ENCODE measurements at places on chromosomes 11 and 22.

GRCh38 chr11:2621894-2622293 lies 77.9 kb downstream of the KCNQ1OT1 start:
- no peak for DNase-seq

- no peak for DNase-seq
Observed at GRCh38 chr22:37240941-37241320, 3.1 kb downstream of the RAC2 start.

DNA sequence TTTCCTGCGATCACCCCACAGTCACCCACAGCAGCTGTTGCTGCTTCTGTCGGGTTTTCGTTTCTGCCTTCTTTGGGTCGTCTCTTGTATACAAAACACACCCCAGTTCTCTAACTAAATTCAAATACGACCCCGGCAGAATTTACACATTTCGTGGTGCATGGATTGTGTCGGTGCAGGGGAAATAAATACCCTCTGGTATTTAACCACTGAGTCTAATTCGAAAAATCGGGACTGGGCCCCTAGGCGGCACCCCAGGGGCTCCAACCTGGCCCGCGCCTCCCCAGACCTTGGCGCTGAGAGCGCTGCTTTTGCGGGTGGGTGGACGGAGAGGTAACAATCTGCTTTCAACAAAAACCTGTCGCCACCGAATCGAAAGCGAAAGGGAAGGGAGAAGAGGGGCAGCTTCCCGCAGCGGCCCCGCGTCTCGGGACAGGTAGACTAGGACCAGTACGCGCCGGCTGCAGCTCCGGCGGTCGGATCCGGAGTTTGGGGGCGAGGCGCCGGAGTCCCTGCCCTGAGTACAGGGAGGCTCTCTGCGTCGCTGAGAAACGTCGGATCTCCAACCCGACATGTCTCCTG lies 4.4 kb downstream of the ALX4 start:
- no peak for DNase-seq

DNA sequence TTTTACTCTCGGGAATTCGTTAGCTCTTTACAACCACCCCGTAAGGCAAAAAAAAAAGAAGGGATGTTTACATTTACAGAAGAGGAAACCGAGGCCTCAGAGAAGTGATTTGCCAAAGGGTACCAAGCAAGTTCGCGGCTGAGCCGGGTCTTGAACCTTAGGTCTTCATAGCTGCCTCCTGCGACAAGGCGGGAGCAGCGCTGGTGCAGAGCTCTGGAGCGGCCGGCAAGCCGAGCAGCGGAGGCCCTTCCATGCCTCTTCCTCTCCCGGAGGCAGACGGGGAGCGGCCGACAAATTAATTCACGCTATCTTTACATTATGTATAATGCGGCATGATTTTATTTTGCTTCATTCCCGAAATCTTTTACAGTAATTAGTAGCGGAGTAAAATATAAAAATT lies 536.3 kb downstream of the INSC start:
- DNase-seq: no peak

- DNase-seq: no peak
Observed at GRCh38 chr22:17912945-17913721, 111.2 kb downstream of the MICAL3 start.

DNA sequence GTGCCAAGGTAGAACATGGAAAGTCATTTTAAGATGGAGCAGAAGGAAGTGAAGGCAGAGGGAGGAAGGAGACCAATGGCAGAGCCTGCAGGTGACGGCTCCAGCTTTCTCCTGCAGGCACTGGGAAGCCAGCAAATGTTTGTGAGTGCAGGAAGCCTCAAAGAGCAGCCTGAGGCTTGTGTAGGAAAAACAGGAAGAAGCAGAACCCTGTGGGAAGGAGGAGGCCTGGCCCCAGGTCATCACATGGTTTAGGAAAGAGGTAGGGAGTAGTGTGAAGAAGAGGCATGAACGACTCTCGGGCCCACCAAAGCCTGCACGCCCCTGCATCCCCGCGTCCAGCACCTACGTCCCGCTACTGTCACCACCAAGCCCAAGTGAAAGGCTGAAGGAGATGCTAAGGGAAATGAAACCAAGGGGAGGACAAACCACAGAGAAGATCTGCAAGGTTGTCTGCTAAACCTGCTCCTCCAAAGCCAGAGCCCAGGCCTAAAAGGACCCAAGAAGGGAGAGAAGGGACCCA lies 151.5 kb downstream of the CHST1 start:
- DNase-seq: no peak

DNA sequence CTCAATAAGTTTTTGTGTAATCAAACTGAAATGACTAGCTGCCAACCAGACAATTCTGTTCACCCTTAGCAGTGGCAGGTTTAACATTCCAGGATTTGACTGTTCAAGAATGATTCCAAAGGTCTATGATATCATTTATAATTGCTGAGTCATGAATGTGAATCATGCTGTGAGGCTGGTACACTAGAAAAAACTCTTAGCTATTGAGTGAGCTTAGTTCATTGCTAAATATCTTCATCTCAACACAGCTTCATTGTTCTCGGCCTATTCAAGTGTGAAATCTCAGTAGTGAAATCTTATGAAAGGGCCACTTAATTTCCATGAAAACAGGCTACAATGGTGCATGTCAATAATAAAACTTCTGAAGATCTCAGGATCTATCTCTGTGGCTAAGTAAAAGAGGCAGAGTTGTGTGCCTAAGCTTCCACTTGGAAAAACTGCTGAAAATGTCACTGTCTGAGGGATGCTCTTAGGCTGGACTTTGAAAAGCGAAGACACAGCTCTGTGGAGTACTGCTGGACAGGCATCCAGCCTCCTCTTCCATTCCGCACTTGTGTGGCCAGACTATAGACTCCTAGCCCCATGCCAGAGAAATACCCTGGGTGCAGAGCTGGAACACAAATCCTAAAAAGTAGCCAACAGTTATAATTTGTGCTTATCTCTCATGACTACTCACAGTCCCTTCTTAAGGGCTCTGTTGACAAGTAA lies 12.8 kb downstream of the AQP11 start:
- DNase-seq: peak; percentile 59

- no peak for DNase-seq
Observed at GRCh38 chr22:45007391-45008185, 2.2 kb downstream of the PHF21B start.

DNA sequence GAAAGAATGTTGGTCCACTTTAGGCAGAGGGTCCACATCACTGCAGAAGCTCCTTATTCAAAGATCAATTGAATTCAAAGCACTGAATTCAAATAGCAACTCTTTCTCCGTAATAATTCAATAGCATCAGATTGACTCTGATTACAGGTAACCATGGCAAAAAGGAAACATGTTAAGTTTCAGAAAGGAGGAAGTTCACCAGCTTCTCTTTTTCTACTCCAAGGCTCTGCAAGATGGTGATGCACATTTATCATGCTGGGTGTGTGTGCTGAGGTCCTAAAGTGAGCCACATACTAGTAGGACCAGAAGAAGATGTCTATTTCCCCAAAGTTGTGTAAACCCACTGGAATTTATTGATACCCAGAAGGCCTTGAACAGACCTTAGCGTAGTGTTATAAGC lies 18.0 kb upstream of the DRD2 start:
- no peak for DNase-seq

GRCh38 chr11:111365722-111366559 lies 13.1 kb downstream of the POU2AF1 start:
- no peak for DNase-seq

DNA sequence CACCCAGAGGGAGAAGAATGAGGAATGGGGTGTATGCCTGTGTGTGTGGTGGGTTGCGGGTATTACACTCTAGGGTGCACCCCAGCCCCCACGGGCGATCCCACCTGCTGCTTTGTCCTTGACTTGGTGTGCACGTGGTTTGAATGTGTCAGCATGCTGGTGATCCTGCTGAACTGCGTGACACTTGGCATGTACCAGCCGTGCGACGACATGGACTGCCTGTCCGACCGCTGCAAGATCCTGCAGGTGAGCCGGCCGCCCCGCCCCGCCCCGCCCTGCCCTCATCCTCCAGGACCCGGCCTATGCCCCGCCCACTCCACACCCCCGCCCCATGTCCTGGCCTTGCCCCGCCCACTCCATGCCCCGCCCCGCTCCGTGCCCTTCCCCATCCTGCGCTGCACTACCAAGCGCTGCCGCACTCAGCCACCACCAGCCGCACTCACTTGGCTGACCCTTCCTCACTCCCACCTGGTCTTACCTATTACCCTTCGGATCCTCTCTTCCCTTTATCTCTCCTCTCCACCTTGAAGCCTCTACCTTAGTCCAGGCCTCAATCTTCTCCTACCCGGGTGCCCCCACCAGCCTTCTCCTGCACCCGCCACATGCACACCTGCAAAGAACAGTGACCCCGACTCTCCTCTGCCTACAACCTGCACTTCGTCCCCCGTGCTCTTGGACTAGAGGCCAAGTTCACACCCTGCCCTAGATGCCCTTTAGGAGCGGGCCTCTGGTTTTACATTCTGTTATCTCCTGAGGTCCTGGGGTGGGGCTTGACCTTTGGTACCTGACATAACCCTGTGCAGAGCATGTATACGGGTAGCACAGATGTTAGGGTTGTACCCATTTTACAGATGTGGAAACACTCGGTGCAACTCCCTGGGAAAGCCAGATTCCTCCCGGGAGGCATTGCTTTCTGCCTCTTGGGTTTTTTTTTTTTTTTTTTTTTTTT lies 27.7 kb downstream of the CACNA1I start:
- DNase-seq: no peak

- DNase-seq: no peak
Observed at GRCh38 chr11:117671370-117671769, 125.6 kb downstream of the DSCAML1 start.

GRCh38 chr11:44310463-44311272 lies 729 bp upstream of the ALX4 start:
- DNase-seq: no peak

DNA sequence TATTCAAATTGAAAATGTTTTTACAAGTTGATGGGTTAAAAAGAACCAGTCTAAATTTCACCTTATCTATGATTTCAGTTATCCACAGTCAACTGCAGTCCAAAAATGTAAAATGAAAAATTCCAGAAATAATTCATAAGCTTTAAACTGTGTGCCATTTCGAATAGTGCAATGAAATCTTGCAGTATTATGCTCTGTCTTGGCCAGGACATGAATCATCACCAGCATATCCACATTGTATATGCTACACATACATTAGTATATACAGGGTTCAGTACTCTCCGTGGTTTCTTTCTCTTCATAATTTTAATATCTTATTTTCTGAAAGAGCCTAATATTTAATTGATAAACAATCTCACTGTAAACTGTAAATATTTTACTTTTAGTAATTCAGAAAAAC lies 45.9 kb downstream of the ARHGAP32 start:
- DNase-seq: peak; percentile 46

GRCh38 chr11:119684361-119685110 lies 44.5 kb downstream of the NECTIN1 start:
- no peak for DNase-seq

- no peak for DNase-seq
Observed at GRCh38 chr11:126969865-126970479, 30.6 kb downstream of the KIRREL3 start.

DNA sequence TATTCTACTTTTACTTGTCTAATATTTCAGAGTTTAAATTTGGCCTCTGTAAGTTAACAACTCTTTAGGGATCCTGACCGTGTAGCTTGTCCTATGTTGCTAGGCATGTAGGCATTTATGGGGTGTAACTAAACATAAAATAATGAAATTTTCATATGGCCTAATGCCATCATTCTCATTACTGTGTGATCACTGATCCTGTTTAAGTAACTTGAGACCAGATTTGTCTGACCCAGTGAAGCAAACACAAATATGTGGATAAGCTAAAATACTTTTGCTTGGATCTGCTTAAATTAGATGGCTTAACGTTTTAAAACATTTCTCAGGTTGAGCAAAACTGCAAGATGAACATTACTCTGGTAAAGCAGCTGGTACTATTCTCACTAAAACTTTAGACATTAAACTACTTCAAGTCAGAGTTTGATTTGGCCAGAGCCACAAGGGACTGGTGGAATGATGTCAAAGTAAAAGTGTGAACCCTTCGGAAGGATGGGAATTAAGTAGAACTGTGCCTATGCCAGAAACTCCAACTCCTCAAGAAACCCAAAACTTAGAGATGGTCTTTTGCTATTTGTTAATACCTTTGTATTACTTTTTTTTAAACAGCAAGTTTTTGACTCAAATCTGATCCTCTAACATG lies 12.5 kb downstream of the QSER1 start:
- no peak for DNase-seq

GRCh38 chr11:25939691-25940090 lies 392.2 kb upstream of the ANO3 start:
- no peak for DNase-seq

- no peak for DNase-seq
Observed at GRCh38 chr11:70734911-70735310, 336.6 kb downstream of the CTTN start.

DNA sequence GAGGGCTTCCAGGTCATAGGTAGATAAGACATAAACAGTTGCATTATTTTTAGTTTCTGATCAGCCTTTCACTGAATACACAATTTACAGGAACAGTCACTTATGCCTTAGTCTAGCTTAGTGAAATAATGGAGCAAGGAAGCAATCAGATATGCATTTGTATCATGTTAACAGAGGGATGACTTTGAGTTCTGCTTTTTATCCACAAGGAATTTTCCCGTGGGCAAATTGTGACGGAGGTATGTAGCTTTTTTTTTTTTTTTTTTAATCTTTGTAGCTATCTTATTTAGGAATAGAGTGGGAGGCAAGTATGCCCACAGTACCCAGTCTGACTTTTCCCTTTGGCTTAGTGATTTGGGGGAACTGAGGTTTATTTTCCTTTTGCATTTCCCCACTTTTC lies 3.4 kb upstream of the NLRP10 start:
- DNase-seq: no peak

- DNase-seq: no peak
Observed at GRCh38 chr22:22348127-22348814, 103.7 kb downstream of the VPREB1 start.

- no peak for DNase-seq
Observed at GRCh38 chr11:27933992-27934829, 173.7 kb downstream of the KIF18A start.

GRCh38 chr11:23123753-23124152 lies 263.5 kb upstream of the CCDC179 start:
- DNase-seq: no peak

- no peak for DNase-seq
Observed at GRCh38 chr11:125943661-125944349, 2.0 kb upstream of the VSIG10L2 start.

GRCh38 chr11:72179804-72180396 lies 12.0 kb upstream of the FOLR1 start:
- no peak for DNase-seq

DNA sequence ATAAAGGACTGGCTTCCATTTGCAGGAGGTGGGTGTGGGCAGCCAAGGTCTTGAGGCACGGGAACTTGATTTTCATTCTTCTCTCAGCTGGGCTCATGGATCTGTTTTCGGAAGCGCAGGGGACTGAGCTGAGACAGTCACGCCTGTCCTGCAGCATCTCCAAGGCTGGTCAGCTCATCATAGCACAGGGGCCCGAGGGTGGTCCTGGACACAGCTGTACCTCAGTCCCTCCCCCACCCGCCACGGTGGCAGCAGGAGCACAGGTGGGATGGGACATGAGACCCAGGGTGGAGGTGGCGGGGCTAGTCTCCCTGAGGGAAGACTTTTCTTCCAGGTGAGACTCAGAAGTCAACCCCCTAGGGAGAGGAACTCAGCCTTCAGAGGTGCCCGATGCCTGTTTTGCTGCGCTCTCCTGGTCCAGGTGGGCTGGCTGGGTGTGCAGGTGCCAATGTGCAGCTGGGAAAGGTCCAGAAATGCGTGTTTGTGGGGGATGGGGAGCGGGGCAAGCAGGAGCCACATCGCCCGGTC lies 3.7 kb downstream of the ADAMTS8 start:
- no peak for DNase-seq

GRCh38 chr11:19311308-19312030 lies 70.7 kb upstream of the E2F8 start:
- peak; percentile 48 for DNase-seq

- DNase-seq: no peak
Observed at GRCh38 chr22:25200967-25201366, 1.3 kb downstream of the CRYBB3 start.
